ENCODE measurements at places on chromosomes 5 and 9.

GRCh38 chr5:103909391-103909790 is 346.8 kb upstream of the NUDT12 start:
- DNase-seq: no peak

GRCh38 chr5:89268460-89268859 is 385.5 kb upstream of the MEF2C start:
- DNase-seq: no peak

- no peak for DNase-seq
Observed at GRCh38 chr5:10828241-10828640, 67.2 kb upstream of the DAP start.

DNA sequence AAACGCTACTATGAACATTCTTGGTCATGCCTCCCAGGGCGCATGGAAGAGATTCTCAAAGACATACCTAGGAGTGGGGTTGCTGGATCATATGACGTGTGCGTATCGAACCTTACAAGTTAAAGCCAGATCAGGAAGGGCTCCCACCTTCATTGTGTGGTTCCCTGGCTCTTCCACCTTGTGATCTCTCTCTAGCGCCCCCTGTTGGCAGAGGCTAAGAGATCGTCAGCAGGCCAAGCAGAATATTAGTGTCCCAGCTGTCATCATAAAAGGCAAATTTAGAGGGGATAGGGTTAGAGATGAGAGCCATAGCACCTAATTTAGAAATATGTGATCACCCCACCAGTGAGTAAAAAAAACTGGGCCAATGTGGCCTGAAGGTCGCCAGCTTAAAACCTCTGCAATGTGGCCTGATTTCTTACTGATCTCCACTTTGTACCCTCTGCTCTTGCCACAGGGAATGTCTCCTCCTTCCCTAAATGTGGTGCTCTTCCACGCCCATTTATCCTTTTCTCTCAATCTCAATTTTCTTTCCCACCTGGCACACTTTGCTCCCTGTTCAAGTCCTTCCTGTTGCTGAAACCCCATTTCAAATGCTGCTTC is 91.7 kb upstream of the SHB start:
- DNase-seq: peak; percentile 60

GRCh38 chr9:5630081-5630507 is 1.2 kb downstream of the RIC1 start:
- no peak for DNase-seq

- DNase-seq: no peak
Observed at GRCh38 chr5:132867046-132867451, 607 bp downstream of the UQCRQ start.

- peak; percentile 23 for DNase-seq
Observed at GRCh38 chr9:115262952-115263351, 145.0 kb upstream of the TNC start.

GRCh38 chr5:143059976-143060765 is 290.0 kb downstream of the ARHGAP26 start:
- no peak for DNase-seq

DNA sequence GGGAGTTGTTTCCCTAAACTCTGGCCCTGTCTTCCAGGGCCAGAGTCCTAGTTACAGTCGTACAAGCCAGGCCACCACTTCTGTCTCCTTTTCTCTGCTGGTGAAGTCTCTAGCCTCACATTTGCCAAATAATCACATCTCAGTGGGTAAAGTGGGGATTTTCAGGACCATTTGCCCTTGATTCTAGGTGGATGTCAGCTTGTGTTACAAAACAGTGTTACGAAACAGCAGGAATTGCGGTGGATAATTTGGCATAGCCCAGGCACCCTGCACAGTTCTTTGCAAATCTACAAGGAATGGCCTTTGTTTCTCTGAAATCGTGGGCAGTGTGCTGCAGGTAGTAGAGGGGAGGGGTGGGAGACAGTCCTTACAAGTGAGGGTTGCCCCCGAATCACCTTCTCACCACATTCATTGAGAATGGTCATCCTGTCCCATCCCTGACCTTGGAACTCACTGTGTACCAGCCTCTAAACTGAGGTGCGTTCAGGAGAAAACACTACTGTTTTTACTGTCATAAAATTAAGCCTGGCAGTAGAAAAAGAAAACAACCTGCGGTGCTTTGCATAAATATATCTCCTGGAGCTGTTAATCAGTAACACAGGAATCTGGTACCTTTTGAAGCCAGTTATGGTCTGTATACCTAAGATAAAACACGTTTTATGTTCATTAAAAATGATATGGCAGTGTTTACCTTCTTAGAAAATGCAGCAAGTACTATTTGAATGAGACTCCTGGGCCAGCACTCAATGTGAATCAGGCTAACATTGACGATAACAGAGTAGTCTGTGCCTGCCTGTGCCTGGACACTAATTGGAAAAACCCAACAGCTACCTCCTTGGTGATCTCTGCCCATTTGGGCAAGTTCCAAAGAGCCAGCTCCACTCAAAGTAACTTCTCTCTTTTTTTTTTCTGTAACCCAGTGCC is 44.3 kb downstream of the CYSTM1 start:
- DNase-seq: no peak

DNA sequence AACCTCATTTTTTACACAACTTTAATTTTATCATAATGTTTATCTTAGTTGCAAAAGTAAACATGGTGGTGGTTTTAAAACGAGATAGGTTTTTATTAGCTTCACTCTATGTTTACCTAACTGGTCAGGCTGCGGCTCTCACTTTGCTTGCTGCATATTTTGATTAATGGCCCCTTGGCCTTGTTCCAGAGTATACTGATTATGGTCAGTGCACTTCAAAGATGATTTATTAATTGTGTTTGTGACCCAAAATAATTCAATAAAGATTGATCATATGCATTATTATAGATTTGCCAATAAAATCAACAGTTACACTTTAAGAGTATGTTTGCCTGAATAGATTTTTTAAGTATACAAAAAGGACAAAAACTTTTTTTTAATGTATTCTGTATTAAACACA is 188.0 kb downstream of the XRCC4 start:
- peak; percentile 72 for DNase-seq

- no peak for DNase-seq
Observed at GRCh38 chr5:111942661-111943401, 185.8 kb upstream of the NREP start.

GRCh38 chr5:33631139-33631538 is 190.4 kb downstream of the TARS1 start:
- no peak for DNase-seq

DNA sequence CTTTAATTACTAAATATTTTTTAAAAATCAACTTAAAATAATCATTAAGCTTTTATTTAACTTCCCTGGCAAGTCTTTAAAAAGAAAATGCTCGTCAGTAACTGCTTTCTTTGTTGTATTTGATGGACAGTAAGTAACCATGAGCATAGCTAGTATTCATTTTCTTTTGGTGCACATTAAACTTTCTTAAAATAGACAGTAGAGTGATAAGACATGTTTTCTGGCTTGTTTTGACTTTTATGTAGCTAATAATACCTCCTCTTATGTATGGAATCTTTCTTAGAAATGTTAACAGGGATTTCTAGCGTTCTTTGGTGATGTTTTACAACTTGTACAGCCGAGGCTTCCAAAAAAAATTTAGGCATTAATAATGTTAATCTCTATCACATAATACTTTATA is 22.6 kb downstream of the FBXO38 start:
- DNase-seq: no peak

- DNase-seq: no peak
Observed at GRCh38 chr5:178667688-178668087, 40.8 kb upstream of the CLK4 start.

DNA sequence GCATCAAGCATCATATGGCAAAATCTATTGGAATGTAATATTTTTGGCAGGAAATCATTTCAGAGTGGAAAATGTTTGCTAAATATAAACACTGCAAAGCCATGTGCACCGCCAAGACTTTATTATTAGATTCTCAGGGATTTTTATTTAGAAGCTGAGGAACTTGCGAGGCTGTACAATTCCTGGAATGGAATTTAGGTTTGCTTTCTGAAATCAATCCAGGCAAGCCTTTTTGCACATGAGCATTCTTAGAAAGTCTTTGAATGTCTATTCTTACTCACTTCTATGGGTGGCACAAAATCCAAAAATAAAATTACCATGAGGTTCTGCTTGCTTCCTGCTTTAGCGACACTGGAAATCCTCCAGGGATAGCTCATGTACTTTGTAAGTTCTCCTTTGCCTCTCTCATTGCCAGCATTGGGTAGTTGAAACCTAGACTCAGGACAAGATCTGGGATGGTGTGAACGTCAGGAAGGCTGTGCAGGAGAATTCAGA is 71.5 kb upstream of the PALM2AKAP2 start:
- DNase-seq: no peak

DNA sequence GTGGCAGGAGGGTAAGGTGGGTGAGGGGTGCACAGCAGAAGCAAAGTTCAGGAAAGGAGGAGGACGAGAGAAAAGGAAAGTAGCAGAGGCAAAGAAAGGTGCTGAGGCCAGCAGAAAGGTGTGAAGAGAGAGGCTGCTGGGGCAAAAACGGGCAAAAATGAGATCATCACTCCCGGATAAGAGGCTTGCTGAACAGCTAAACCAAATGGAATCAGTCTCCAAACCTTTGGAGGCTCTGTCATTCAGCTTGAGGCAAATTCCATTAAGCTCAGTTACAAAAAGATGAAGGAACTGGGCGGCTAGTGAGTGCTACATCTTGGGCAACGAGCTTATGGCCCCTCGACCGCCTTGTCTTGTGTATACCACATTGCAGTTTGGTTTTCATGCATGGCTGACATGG is 136.4 kb downstream of the FSTL4 start:
- DNase-seq: no peak

DNA sequence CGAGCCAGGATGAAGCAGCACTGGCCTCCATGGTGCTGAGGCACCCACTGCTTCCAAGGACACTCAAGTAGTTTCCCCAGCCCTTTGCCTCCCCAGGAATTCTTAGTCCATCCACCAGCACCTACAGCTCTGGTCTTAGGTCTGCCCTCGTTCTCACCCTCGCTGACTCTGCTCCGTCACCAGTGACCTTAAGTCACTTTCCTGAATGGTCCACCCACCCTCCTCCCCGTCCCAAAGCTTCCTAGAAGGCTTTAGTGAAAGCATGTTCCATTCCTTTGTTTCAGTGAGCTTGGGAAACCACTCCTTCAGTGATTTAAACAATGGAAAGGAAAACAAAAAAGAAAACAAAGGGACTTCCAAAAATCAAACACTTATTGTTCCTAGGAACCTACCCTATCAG is 54.6 kb upstream of the MAP3K1 start:
- DNase-seq: no peak

DNA sequence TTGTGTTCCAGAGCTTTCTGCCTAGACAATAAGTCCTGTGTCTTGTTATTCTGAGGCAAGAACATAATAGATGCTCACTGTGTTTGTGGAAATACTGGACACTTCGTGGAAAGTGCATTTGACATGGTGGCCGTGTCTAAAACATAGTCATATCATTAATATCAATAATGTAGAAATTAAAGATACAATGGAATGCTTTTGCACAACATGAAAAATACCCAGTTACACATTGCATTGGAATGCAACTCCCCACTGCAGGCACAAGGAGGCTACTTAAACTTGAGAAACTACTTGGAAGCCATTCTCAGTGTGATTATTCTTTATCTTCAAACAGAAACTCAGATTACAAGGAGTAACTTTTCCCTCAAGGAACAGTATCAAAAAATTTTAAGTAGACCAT is 145.3 kb upstream of the ZNF462 start:
- DNase-seq: no peak

- DNase-seq: no peak
Observed at GRCh38 chr9:87573841-87574342, 76.2 kb downstream of the DAPK1 start.

- peak; percentile 19 for DNase-seq
Observed at GRCh38 chr5:34483442-34484033, 172.6 kb upstream of the RAI14 start.

GRCh38 chr9:135939351-135940265 is 21.6 kb downstream of the UBAC1 start:
- DNase-seq: no peak

DNA sequence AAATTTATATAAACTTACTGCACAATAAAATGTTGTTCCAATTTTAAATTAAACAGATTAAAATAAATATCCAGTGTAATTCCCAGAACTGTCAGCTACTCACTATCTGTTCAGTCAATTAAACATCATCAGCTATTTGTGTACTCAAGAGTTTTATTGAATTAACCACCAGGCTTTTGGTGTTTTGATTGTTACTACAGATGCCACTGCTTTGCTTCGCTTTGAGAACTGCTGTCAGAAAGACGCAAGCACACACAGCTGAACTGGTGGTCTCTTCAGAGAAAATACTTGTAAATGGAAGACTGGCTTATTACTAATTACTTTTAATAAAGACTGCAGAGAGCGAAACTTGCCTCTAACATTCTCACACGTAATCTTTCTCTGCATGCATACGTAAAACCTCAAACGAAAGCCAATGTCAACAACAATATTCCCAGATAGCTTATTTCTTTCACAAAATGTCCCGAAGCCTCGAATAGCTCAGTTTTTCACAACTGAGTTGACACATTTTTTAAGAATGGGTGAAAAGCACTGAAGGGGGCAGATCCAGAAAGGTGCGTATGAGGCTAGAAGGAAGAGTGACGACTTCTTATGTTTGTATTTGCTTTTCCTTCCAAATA is 259.6 kb upstream of the RPS23 start:
- no peak for DNase-seq

- no peak for DNase-seq
Observed at GRCh38 chr5:157471709-157472108, 11.7 kb downstream of the NIPAL4 start.
